Glomerular endothelial cell (primary cell): ENCODE measurements at places on chromosomes 2 and 18. TPM values are rescaled to one million over a fixed set of nuclear protein-coding genes. Genes with fewer than 3 reads are reported as not detected.

The ITPRID2 gene
- total RNA-seq, result 122 and 149 TPM in 2 replicates

The TUBA4B gene
- total RNA-seq, result not detected in 2 replicates

The GALNT3 gene
- total RNA-seq, result 3.2 and 4.0 TPM in 2 replicates

The SIX3 gene
- total RNA-seq, result not detected in 2 replicates

The DLGAP1 gene
- total RNA-seq, result 1.6 and 2.0 TPM in 2 replicates

The RAB10 gene
- total RNA-seq, result 125 and 180 TPM in 2 replicates

The RESP18 gene
- total RNA-seq, result not detected in 2 replicates
